ENCODE measurements at places on chromosomes 16 and 17.

- DNase-seq = peak; percentile 94
Observed at GRCh38 chr16:53207810-53208752, 153.3 kb downstream of the CHD9 start.

- DNase-seq = peak; percentile 27
Observed at GRCh38 chr17:21511363-21512195, 135.4 kb downstream of the KCNJ12 start.

GRCh38 chr17:45993962-45994627 is 5.0 kb upstream of the STH start:
- DNase-seq = no peak

DNA sequence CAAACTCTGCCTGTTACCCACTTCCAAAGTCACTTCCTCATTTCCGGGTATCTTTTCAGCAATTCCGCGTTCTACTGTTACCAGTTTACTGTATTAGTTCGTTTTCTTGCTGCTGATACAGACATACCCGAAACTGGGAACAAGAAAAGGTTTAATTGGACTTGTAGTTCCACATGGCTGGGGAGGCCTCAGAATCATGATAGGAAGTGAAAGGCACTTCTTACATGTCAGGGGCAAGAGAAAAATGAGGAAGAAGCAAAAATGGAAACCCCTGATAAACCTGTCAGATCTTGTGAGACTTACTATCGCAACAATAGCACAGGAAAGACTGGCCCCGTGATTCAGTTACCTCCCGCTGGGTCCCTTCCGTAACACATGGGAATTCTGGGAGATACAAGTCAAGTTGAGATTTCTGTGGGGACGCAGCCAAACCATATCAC is 30.9 kb downstream of the PAFAH1B1 start:
- DNase-seq = no peak

DNA sequence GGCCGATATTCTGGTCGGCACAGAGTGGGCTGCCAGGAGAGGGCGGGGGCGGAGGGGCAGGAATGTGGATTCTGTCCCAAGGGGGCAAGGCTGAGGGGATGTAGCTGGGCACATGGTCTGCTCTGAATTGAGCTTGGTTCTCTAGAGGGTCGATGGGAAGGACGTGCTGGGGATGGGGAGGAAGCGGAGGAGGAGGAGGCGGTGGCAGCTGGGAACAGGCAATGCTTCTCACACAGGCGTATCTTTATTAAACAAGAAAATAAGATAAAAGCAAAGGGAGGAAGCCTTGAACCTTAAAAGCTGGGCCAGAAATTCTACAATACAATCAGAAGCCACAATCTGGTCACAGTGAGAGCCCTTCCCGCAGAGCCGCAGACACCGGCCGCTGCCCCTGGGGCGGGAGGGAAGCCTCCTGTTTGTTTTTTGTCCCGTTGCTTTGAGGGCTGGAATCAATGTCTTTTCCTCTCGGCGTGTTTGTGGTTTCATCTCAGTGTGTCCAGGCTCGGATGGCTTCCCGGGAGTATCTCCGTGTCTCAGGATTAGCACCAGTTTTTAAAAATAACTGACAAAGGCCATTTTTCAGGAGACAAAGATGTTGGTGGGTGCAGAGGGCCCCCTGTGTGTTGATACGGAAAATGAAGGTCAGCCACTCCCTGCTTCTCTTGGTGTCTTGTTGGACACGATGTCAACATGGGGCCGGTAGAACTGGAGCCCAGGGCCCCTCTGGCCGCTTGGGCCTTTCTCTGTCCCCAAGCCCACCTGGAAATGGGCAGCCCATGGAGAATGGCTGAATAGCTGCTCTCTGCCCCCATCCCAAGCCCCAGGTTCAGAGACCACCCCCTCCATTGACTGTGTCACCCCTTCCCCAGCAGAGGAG is 12.3 kb upstream of the SLC7A5 start:
- no peak for DNase-seq

- no peak for DNase-seq
Observed at GRCh38 chr17:76529224-76530094, 8.1 kb downstream of the CYGB start.

DNA sequence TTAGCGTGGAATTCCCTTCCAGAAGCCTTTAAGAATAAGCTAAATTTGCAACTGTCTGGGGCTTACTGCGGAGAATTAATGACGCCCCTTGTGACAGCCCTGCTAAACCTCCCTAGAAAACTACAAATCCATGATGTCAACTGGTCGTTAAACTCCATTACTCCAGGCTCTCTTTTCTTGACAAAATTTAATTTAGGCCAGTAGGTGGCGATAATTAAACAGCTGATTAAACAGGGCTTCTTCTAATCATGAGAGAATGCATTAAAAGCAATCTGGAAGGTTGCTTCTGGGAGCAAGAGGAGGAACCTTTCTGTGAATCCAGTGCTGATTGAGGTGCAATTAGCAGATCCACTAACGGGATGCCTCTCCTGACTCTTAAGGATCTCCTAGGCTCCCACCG is 8.1 kb upstream of the NLRP1 start:
- DNase-seq = peak; percentile 79

DNA sequence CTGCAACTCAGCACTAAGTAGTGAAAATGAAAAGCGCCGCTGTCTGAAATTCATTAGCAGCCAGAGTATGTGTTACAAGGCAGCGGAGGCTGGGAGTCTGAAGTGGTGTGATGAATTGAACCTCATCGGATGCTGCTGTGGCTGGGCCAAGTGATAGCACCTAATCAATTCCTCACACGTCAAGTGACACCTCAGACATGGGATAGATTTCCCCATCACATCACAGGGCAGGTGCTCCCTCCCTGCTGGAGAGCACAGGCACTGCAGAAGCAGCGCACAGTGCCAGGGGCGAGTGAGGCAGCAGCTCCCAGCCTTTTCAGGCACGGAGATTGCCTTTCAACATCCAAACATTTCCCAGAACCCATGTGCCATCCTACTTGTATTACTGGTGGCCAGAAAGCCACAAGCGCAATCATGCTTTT is 32.2 kb downstream of the DRC3 start:
- no peak for DNase-seq

DNA sequence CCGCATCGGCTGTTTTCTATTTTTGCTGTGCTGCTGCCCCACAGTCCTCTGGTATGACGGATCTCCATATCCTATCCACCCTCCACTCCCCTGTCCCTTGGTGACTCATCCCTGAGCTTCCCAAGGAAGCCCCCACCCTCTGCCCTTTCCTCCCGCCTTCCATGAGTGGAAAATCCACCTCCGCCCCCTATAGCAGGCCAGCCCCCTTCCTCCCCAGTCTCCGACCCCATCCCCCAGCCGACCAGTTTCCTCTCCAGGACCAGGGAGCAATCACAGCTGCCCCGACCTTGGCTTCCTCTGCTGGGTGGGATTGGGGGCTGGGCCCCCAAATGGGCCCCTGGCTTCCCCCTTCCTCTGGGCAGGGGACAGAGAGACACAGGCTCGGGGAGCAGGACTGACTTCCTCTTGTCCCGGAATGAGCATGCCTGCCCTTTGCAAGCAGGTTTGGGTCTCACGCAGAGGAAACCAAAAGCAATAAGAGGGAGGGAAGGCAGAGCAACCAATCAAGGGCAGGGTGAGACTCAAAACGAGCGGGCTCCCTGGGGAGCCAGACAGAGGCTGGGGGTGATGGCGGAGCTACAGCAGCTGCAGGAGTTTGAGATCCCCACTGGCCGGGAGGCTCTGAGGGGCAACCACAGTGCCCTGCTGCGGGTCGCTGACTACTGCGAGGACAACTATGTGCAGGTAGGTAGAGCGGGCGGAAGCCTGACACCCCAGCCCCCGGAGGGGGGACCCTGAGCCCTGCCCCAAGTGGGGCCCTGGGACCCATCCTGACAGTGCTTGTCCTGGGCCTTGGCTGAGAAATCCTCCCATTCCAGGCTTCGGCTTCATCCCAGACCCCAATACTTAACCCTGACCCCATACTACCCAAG is at the start of the genes ABI3 and GNGT2:
Gene ABI3, plus strand, starts transcription at position 550 of the 872 bp plus-strand sequence. Its CDS starts 18 bp downstream, at position 568.
Gene GNGT2, minus strand, starts transcription at position 417 of the 872 bp plus-strand sequence. CDS start 3,152 bp downstream, outside the sequence.
- no peak for DNase-seq

- DNase-seq = no peak
Observed at GRCh38 chr16:5634666-5635180, 537.1 kb upstream of the EEF2KMT start.

GRCh38 chr17:951325-952132 is 28.0 kb downstream of the NXN start:
- DNase-seq = no peak

DNA sequence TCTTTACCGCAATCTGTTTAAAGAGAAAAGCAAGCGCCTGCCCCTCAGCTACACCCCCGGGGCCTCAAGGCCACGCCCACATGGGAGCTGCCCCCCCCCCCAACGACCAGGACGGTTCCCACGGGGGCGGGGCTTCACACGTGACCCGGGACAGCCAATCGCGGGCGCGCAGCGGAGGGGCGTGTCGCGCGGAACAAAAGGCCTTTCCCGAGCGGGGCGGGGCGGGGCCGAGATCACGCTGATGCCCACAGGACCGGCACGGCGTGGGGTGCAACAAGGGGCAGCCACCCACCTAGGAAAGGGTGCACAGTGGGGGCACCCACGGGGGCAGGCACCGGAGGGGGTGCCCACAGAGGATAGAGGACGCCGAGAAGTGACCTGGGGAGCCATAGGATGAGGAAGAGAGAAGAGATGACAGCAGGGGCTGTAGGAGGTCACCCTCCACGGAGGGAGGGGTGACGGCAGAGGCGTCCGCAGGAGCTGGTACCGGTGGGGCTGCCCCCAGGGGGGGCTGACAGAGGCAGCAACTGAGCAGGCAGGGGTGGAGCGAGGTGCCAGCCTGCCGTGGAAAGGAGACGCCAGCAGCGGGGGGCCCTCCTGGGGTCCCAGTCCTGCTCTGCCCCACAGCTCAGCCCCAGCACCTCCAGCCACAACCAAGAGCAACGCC is 6.2 kb downstream of the UNKL start:
- peak; percentile 85 for DNase-seq

GRCh38 chr17:59814685-59815084 is 78.1 kb downstream of the TUBD1 start:
- no peak for DNase-seq

GRCh38 chr16:66690106-66690847 is 6.3 kb downstream of the CMTM4 start:
- no peak for DNase-seq

- DNase-seq = no peak
Observed at GRCh38 chr16:89473791-89474414, 16.5 kb downstream of the ANKRD11 start.

DNA sequence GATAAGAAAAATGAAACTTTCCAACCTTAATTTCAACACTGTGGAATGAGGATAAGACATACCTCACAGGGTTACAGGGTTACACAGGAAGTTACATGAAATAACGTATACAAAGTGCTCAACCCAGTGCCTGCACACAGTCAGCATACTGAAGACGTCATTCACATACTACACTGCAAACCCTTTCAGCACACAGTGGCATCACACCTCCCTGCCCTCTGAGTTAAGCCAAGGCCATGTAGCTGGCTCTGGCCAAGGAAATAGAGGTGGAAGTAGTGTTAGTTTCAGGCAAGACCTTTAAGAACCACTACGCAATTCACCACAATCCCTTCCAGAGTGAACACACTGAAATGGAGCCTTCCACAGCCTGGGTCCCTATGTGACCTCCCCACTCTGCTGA is 46.6 kb upstream of the GSG1L start:
- no peak for DNase-seq

GRCh38 chr16:57133886-57134285 is 41.5 kb downstream of the CPNE2 start:
- DNase-seq = no peak

GRCh38 chr16:69123910-69124309 is 8.5 kb downstream of the CHTF8 start:
- DNase-seq = peak; percentile 33

DNA sequence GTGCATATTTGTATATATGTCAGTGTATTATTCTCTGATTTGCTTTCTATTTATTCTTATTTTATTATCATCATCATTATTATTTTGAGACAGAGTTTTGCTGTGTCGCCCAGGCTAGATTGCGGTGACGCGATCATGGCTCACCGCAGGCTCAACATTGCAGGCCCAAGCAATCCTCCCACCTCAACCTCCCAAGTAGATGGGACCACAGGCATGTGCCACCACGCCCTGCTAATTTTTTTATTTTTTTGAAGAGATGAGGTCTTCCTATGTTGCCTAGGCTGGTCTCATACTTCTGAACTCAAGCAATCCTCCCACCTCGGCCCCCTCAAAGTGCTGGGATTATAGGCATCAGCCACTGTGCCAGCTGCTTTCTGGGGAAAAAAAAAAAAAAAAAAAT is 8.4 kb upstream of the ARHGAP17 start:
- DNase-seq = no peak

- DNase-seq = no peak
Observed at GRCh38 chr16:17304491-17305119, 166.2 kb downstream of the XYLT1 start.

- DNase-seq = peak; percentile 77
Observed at GRCh38 chr17:28634206-28634865, 10.6 kb downstream of the BLTP2 start.

DNA sequence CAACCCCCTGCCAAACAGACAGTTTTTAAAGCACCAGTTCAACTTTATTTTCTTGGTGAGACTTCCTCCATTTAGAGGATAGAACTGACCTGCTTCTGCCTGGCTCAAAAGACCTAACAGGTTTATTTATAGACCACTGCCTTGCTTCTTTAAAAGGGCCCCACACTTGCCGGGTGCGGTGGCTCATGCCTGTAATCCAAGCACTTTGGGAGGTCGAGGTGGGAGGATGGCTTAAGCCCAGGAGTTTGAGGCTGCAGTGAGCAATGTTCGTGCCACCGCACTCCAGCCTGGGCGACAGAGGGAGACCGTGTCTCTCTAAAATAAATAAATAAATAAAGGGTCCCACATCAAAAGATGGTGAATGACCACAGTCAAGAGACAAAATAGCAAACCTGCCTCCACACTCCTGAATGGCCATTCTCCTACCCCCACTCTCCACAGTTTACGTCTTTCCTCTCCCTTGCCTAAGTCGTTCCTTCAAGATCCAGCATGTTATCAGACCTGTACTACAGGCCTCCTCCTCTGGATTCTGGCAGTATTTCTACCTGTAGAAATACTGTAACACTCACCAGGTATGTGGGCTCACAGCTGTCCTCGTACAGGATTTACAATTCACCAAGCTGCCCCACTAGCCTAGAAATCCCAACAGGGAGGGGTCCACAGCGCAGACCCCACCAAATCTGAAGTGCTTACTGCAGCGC is 95.6 kb downstream of the SMG6 start:
- DNase-seq = no peak

DNA sequence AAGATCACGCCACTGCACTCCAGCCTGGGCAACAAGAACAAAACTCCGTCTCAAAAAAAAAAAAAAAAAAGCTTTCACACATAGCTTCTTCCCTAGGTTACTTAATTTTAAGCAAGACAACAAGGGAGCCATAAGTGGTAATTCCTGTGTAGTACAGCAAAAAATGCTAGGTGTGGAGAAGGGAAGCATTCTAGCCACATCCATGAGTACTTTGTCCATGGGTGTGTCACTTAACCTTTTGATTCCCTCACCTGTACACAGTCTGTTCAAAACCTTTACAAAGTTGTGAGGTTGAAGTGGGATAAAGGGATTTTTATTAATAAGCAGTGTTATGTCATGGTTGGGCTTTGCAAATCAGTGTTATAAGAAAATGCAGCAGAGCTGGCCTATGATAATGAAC is 4.5 kb downstream of the NME2 start:
- DNase-seq = no peak

- no peak for DNase-seq
Observed at GRCh38 chr16:1548727-1549126, 15.3 kb downstream of the TMEM204 start.

GRCh38 chr16:78225919-78226318 is 126.5 kb downstream of the WWOX start:
- no peak for DNase-seq

- no peak for DNase-seq
Observed at GRCh38 chr17:15341966-15342365, 569 bp upstream of the TEKT3 start.

- no peak for DNase-seq
Observed at GRCh38 chr17:75979705-75980187, 706 bp downstream of the TEN1 start.

- DNase-seq = no peak
Observed at GRCh38 chr17:17087424-17088015, 45.3 kb downstream of the MPRIP start.
